GM23248 (cell line): ENCODE measurements at places on chromosomes 6 and 20. TPM values are rescaled to one million over a fixed set of nuclear protein-coding genes. Genes with fewer than 3 reads are reported as not detected.

MUCL3 gene
- total RNA-seq = not detected in 2 replicates

C6orf141 gene
- total RNA-seq = not detected in 2 replicates

GRCh38 chr6:99232056-99232455 is 117.4 kb downstream of the FAXC start:
- no peaks in the 10 kb centered on the region for H3K4me1 ChIP-seq

GRCh38 chr20:23222531-23223200 is 127.9 kb upstream of the NXT1 start:
- no peak overlapping the region for H3K4me3 ChIP-seq
- peak; percentile 15 for DNase-seq
- no peaks in the 10 kb centered on the region for H3K36me3 ChIP-seq
- H3K27ac ChIP-seq = no peak overlapping the region
- H3K27me3 ChIP-seq = no peaks in the 10 kb centered on the region
